Cardiac muscle cell (in vitro differentiated cells and primary cell): ENCODE measurements at places on chromosomes 7 and 10.
A peak's percentile ranks its signal among the peaks of the same experiment; 100 is the strongest.

DNA sequence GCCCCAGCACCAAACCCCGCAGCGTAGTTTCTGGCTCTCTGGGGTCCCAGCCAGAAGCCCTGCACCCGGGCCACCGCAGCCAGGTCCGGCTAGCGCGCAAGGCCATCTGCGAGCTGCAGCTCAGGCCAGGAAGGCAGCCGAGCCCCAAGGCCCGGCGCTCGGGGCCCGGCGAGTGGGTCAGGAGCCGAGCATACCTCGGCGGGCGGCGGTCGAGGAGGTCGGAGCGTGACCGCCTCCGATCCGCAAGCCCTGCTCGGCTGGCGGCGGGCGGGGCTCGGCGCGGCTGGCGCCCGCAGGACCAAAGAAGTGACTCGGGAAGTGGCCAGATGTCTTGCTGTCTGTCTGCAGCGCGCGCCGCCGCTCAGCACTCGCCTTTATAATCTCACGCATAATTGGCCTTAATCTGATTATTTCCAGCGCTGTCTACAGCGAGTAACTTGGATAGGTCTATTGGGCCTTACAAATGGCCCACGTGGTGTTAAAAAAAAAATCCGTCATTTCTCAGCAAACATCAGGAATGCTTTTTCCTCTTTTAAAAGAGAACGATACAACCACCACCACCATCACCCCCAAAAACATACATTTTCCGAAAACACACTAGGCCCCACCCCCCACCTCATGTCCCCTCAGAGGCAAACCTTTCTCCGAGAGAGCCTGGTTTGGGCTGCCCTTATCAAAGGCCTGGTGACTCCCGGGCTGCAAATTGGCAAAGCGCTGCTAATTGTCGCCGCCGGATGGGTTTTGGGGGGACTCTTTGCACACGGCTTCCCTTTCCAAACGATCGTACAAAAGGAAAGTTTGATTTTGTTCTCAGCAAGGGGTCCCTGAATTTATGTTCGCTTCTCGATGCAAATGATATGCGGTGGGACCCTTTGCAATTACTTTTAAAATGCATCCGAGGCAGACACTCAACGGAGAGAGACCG lies at the start of gene DRGX:
TSS of gene DRGX (minus strand) at position 349 of the 925 bp plus-strand sequence. CDS start 649 bp downstream, outside the sequence.
- no peaks in the 10 kb centered on the region for H3K36me3 ChIP-seq
- no peaks in the 10 kb centered on the region for H3K4me1 ChIP-seq
- no peak within 1 kb of the TSS for H3K27ac ChIP-seq
- DNase-seq, result peak; percentile 7

DNA sequence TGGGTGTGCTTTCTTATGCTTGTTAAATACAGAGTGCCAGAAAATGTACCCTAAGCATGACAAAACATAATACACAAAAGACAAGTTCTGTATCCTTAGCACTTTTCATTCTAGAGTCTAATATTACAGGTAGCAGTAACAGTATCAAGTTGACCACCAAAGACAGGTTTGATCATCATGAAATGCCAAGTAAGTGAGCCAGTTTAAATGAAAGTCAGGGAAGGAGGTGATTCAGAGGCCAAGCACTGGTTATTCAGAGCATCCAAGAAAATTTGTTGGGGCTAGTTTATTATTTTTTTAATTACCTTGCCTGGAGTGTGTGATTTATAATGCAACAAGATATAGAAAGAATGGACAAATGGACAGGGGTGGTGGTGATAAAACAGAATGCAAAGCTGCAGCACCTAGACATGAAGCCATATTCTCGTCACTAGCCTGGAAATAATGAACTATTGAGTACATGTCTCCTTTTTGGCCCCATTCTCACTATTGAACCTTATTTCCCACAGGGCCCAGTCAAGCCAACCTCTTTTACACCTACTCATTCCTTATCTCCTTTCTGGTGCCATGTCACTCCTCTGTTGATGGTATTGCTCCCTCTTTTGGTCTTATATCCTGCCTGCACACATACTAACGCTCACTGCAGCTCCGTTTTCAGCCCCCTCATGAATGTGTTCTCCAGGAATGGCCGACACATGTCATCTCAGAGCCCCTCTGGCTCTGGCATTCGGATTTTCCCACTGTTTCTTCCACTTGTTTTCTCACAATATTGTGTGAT lies 78.6 kb upstream of the GLCCI1 start:
- H3K4me1 ChIP-seq, result no peaks in the 10 kb centered on the region
- H3K27ac ChIP-seq, result no peak overlapping the region
- DNase-seq, result no peak
- no peaks in the 10 kb centered on the region for H3K36me3 ChIP-seq

GRCh38 chr10:45452743-45453452 lies 78.9 kb downstream of the ALOX5 start:
- no peaks in the 10 kb centered on the region for H3K27me3 ChIP-seq
- H3K4me3 ChIP-seq, result no peak overlapping the region
- peak overlapping the region; percentile 25 for H3K27ac ChIP-seq
- H3K36me3 ChIP-seq, result no peaks in the 10 kb centered on the region

DNA sequence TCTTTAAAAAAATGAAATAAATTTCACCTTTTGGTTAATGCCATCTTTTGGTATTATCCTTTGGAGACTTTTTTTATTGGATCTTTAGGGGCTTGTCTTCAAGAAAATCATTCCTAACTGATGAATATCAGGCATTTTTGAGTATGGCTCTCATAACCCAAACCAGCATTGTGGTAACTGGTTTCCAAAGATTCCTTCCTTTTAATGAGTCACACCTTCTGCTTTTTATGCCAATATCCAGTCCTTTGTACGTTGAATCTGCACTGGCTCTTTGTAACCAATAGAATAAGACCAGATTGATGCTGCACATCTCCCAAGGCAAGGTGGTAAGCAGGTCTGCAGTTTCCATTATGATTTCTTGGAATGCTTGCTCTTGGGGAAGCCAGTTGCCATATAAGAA lies 89.1 kb downstream of the GPR158 start:
- H3K27me3 ChIP-seq, result no peaks in the 10 kb centered on the region
- H3K4me3 ChIP-seq, result no peak overlapping the region
- DNase-seq, result no peak
- H3K4me1 ChIP-seq, result no peaks in the 10 kb centered on the region
